Activated T-cell treated with anti-CD3 and anti-CD28 coated beads for 24 hours (primary cell): ENCODE measurements at places on chromosomes 6 and 20.
A peak's percentile ranks its signal among the peaks of the same experiment; 100 is the strongest.

DNA sequence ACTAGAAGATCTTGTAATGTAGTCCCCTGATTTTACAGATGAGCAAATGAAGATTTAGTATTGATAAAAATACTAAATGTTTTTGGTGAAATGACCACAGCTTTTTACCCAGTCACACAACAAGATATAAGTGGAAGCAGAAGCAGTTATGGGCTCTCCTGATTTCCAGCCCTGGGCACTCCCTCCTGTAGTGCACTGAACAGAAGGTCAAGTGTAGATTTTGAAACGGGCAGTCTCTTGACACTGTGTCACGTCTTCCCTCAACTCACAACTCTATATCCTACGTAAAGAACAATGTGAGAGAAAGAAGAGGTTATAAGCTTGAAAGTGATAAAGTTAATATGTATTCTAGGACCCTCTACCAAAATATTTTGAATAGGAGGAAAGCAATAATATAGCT is 23.3 kb downstream of the TMEM200A start:
- no peak for DNase-seq

- no peak for DNase-seq
Measured at GRCh38 chr20:21564127-21564773, 50.4 kb upstream of the NKX2-2 start.

- DNase-seq: no peak
Measured at GRCh38 chr6:28810659-28811053, 113.1 kb downstream of the TRIM27 start.

DNA sequence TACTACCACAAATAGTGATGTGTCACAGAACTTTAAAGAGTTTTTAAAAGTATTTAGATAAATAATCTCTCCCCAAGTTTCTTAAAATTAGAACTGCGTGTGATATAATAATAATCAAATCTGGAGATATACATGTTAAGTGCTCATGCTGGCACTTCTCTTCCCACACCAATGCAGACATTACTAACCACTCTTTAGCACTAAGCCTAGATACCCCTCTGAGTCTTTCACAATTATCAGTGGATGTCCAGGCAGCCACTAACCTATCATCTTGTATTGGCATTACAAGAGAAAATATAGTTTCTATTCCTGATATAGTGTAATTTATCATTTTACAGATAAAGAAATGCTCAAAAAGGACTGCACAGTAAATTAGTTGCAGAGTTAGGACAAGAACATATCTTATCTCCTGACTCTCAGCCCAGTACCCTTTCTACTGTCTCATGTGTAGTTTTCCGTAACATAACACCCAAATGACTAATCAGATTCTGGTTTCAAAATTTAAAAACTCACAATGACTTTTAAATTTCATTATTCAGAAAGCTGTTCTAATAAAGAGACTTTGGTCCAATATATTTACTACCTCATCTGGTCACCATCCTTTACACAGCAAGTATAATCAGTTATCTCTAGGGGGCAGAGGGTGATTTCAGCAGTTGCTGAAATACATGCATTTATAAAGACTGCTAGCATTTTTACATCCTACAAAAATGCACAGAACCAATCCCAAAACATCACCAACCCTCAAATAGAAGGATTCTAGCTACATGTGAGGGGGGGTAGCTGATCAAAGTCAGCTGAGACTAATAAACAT is 215.5 kb upstream of the MCHR2 start:
- no peak for DNase-seq

GRCh38 chr6:36840432-36841403 is 1.5 kb upstream of the CPNE5 start:
- peak; percentile 19 for DNase-seq

GRCh38 chr6:13407709-13408695 is 79.4 kb downstream of the GFOD1 start:
- DNase-seq: no peak

DNA sequence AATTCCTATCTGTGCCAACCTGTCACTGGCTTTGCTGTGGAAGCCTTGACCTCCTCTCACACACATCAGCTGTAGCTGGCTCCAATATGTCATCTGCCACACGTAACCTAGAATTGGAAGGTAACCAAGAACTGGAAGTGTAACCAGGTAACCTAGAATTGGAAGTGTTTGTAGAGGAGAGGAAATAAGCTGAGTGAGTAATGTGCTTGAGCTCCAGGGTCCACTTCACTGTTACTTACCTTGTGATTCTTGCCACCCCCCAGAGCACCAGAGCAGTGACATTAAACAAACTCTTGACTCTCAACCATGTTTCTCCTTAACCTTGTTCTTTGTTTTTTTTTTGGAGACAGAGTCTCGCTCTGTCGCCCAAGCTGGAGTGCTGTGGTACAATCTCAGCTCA is 350.5 kb downstream of the NRN1 start:
- DNase-seq: no peak

- no peak for DNase-seq
Measured at GRCh38 chr6:140082867-140083297, 708.4 kb upstream of the CITED2 start.

DNA sequence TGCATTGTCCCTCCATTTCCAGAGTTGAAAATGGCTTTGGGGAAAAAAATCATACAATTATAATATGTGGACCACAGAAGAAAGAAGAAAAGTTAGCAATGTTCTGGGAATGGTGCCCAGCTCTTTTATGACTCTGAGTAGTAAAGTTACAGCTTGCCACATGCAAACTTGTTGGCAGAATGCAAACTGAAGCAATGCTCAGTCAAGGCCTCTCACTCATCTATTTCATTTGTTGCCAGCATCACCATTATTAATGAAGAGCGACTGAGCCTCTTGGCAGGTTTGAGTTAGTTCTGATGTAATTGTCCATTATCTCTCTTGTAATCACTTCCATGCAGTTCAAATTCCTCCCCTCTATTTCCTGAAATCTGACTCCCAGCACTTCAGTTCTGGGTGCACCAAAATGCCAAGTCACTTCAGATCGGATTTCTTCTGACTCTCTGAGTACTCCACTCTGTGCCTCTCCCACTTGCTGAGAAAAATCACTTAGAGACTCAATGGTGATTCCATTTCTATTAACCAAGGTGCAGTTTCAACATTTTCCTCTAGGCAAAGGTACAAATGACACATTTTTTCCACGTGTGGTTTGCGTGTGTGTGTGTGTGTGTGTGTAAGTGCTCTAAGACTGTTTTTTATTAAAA is 154.4 kb upstream of the STMND1 start:
- DNase-seq: no peak

GRCh38 chr20:58575776-58576602 is 60.8 kb upstream of the APCDD1L start:
- DNase-seq: no peak

DNA sequence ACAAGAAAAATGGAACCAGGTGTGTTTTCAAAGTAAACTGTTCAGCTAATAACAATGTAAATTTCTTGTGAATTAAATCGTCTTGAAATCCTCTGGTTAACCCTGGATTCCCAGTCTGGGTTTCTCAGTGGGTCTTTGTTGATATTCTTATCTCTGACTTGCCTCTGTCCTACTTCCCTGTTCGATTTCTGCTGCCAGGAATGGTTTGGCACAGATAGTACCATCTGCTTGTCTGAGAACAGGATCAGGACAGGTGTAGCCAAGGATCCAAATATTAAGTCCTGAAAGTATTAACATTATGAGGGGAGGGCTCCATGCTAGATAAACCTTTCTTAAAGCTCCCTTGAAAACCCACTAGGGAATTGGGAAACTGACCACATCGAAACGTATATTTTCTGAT is 30.1 kb downstream of the ARFGEF2 start:
- no peak for DNase-seq

GRCh38 chr6:106097411-106098231 is 11.5 kb downstream of the PRDM1 start:
- DNase-seq: peak; percentile 45

DNA sequence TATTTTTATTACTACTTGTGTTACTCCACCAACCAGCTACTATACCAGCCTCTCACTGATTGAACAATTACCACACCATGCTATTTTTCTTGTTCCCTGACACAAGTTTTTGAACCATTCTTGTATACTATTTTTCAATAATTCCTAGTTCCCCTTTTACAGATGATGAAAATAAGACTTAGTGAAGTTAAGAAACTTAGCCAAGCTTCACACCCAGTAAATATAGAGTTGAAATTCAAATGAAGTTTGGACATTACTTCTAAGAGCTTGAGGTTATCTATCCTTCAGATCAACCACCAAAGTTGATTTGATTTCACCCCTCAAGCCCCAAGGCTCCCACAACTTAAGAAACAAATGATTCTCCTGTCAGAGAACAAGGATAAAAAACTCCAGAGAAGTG is 13.1 kb upstream of the BCAS1 start:
- no peak for DNase-seq

GRCh38 chr20:17863577-17864292 is 104.9 kb downstream of the SNX5 start:
- no peak for DNase-seq

- no peak for DNase-seq
Measured at GRCh38 chr6:38021029-38021428, 201.5 kb downstream of the ZFAND3 start.

- DNase-seq: no peak
Measured at GRCh38 chr6:132253906-132254305, 147.4 kb downstream of the MOXD1 start.

- no peak for DNase-seq
Measured at GRCh38 chr6:36969240-36969691, 14.7 kb downstream of the PI16 start.

DNA sequence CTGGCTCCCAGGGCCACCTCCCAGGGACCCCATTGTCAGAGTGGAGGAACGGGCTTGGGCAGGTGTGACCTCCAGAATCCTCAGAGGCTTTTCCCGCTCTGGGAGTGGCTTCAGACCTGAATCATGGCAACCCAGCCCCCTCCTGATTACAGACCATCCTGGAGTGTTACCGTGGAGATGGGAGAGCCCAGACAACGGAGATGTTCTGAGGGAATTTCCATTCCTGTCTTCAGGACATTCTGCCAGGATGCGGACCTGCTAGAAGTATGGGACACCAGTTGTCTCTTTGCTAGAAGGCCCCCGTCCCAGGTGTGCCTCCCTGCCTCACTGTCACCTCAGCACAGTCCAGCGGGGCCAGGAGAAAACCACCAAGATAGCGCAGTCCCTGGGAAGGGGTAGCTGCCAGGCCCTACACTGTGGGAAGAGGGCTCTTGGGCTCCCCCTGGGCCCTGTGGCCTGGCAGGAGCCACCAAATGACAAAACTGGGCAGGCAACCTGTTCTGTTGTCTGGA is 109.9 kb downstream of the PSMB1 start:
- no peak for DNase-seq

GRCh38 chr20:62085206-62085605 is 19.5 kb upstream of the TAF4 start:
- no peak for DNase-seq
